K562 (cell line): ENCODE measurements at places on chromosomes 7 and 10.

DNA sequence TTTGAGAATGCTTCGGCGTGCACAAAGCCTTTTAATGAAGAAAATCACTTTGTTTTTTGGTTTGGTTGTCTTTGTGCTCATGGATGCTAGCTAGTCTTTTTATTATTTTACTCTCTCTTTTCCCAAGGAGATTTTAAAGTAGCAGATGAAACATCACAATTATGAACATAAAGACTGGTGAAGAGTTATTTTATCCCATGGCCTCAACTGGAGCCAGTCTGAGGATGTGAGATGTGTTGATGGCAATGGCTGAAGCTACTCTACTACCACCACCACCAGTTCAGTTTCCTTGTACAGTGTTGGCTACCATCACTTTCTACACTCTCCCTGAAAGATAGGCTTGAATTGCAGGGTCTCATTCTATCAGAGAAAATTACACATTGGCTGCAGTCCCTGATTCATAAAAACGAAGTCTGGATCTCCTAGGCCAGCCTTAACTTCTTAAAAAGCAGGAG, 494 bp upstream of the HERC4 start:
- no peak for DNase-seq

GRCh38 chr10:96073722-96074121, 30.3 kb downstream of the CCNJ start:
- DNase-seq = peak; percentile 36

DNA sequence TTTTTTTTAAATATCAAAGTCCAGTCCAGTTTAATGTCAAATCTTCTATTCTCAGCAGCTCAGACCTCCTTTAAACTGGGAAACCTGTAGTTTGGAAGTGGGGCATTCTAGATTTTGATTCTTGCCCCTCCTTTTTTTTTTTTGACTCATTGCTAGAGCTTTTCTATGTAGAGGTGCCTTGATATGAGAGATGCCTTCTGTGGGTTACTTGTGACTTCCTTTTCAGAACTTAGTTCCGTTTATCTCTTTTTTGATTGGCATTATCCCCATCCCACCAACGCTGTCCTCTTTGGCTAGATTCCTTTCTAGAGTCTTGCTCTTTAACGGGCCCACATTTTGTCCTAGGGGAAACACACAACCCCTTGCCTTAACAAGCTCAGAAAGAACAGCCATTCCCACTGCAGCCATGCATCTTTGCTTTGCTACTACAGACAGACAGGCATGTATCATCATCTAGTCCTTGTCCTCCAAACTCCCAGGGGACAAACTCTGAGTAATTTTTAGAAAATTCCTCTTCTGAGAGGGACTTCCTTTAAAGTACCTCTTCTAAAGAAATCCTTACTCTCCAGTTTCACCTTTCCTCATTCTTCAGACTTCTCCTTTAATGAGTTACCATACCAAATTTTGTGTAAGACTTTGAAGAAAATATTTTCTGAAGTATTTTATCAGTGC, 153.6 kb downstream of the PHF14 start:
- DNase-seq = no peak

GRCh38 chr10:84184517-84184916, 9.8 kb upstream of the CDHR1 start:
- DNase-seq = peak; percentile 35

DNA sequence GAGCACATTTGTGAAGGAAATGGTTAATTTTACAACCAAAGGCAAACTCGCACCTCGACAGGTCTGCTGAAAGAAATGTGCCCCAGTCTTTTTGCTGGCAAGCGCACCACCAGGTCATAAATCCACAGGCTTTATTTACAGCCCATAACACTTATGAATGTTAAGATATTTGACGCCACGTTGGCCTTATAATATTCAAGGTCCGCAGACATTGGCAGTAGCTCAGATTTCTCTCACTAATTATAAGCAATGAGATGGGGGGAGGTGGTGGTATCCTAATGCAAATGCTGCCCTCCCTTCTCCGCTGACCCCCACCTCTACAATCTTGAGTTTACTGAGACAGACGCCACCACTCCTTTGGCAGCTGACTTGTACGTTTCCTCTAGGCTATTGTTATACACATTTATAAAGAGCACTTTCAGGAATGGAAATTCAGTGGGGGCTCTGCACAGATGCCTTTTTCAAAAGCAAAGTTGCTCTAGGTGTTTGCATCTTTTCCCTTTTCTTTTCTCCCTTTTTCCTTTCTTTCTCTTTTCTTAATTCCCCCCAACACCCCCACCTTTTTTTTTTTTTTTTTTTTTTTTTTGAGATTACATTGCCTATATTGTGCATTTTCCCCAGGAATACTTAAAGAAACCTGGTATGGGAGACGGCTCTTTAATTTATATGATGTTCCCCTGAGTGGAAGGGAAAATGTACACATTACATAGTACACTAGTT, 6.7 kb downstream of the TCF7L2 start:
- DNase-seq = no peak

DNA sequence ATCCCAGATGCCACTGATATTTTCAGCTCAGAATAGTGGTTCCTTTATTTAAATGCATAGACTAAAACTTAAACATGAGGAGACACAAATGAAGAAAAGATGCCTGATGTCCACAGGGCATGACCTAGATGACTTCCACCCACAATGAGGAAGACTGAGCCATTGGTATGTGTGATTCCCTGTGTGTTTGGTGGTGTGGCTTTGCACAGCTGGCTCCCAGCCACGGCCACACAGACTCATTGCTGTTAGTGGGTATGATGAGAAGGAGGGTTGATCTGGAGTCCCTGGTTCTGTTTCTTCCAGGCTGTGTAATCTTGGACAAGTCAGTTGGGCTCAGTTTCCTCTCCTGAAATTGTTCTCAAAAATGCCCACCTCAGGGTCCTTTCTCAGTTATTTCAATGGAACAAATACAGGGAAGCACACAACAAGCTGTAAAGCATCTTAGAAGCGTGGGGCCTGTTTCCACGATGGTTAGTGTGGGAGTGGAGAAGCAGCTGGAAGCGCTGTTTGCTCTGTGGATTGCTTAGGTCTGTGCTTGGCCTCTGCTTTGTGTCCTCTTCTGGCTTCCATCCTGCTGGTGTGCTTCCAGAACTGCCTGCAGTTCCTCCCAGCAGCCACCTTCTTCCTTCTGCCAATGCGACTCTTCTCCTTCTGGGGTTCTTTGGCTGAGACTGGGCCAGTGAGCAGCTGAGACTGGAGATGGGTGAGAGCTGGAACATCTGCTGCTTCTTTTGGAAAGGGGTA, 303.7 kb downstream of the BMPER start:
- DNase-seq = no peak

DNA sequence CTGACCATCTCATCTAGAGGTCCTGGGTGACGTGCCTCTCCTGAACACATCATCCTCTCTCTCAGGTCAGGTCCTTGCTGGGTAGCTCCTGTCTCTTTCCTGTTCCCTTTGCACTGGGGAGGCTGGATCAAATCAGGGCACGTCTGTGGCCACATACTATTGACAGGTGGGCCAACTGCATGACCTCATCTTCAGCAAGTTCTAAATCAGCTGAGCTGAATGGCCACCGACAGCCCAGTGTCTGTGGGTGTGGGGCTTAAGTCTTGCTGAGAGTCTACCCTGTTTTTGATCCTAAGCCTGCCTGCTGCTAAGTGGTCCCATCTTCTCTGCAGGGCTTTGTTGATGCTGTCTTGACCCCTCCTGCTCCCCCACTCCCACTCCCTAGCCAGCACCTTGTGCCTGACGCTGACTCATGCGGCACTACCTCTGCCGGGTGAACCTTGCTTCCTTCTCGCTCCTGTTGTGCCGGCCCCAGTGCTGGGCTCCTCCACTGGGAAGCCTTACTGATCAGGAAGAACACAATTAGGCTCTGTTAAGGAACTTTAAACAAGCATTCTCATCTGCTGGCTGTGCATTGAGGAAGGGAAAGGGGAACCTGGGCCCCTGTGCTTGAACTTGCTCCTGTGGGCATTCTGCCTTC, 440.4 kb downstream of the PLXNA4 start:
- no peak for DNase-seq

- no peak for DNase-seq
These were observed 334.1 kb downstream of the GLRX3 start for GRCh38 chr10:130470286-130470685.

GRCh38 chr7:91064938-91065337, 199.3 kb upstream of the FZD1 start:
- no peak for DNase-seq

- DNase-seq = no peak
These were observed 163.8 kb upstream of the KLF14 start for GRCh38 chr7:130897515-130898419.

DNA sequence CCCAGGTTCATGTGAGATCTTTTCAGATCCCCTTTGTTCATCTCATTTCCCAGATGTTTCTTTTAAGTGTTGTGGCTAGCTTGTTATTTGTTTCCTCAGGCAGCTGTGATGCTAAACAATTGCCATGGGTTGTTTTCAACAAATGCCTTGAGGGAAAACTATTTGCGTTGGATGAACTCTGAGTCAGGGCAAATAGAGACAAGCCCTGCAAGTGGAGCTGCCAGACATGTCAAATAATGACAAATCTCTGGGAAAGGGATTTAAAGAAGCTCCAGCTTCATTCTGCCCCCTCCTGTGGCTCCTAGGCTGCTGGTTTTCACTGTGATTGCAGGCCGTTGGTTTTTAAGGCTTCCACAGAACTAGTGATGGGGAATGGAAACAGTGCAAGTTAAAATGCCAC, 272.4 kb upstream of the SP8 start:
- DNase-seq = no peak

DNA sequence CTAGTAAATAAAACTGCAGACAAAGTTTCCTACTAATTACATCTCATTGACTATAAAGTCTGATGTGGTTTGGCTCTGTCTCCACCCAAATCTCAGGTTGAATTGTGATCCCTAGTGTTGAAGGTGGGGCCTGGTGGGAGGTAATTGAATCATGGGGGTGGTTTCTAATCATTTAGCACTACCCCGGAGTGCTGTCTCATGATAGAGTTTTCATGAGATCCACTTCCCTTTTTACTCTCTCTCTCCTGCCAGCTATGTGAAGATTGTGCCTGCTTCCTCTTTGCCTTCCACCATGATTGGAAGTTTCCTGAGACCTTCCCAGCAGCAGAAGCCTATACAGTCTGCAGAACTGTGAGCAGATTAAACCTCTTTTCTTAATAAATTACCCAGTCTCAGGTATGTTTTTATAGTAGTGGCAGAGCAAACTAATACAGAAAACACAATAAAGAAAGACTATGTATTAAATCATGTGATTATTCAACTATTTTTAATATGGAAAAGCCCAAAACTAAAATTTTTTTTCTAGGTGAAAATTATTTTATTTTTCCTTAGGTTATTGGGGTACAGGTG, 232.1 kb downstream of the FZD1 start:
- no peak for DNase-seq

DNA sequence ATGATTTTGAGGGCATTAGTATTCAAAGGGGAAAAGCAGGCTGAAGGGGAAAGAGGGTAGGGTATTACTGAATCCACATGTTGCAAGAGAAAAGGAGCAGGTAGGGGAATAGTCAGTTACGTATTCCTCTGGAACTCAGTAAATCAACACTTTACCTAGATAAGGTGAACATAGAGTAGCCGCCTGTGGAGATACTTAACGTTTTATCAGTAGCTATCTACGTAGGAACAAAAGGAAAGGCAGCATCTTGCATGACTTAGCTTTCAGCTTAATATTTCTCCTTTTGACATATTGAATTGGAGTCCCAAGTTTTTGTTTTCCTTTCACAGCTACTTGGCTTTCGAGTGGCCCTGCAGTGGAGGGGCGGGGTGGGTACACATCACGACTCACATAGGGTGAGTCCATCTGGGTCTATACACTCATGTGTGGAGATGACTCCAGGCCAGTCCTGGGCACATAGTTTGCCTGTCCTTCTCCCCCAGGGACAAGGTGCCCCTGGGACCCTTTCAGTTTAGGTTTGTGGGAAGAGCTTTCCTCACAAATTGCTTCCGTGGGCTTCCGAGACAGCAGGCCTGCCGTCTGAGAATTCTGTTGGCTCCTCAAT, 48.1 kb downstream of the CCNY start:
- no peak for DNase-seq

DNA sequence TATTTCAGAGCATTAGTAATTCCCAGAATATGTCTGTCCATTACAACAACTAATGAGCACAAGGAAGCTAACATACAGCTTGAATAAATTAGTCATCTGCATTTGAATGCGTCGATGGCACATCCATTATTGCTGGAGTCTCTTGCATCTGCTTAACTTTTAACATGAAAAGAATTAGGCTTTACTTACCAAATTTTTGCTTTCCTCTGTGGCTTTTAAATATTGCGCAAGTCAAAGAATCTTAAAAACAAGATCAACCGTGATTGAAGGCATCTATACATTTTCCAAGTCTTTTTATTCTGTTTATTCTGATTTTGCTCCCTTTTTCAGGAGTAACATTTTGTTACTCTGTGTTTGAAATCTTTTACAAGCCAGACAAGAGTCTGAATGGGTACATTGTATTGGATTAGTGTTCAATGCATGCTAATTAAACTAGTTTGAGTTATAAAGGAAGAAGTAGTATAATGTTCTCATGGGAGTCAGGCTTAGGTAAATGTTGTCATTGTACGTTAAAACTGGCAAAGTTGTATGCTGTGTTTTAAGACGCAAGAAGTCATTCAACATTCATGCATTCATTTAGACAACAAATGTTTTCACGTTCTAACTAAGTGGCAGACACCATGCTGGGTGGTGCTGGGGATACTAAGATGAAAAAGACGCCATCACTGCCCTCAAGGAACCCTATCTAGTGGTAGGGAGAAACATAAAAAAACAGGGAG, 4.0 kb upstream of the CACNB2 start:
- no peak for DNase-seq

GRCh38 chr7:108234281-108234680, 104.1 kb upstream of the LAMB4 start:
- DNase-seq = no peak

GRCh38 chr10:130230611-130231010, 94.4 kb downstream of the GLRX3 start:
- no peak for DNase-seq
